ENCODE measurements at places on chromosomes 5 and 9. TPM values are rescaled to one million over a fixed set of nuclear protein-coding genes. Genes with fewer than 3 reads are reported as not detected.

The MEF2C gene
- 5.9 TPM for total RNA-seq

The OXCT1 gene
- 36.8 TPM for total RNA-seq

The PCDHA1 gene
- 0.14 TPM for total RNA-seq

The C5orf52 gene
- not detected for total RNA-seq

The KCTD16 gene
- 3.0 TPM for total RNA-seq

The PRLR gene
- total RNA-seq, result 1.4 TPM

The RRAGA gene
- total RNA-seq, result 142 TPM

The SLC36A1 gene
- 11.9 TPM for total RNA-seq

GRCh38 chr9:70995511-70995910 is 125.9 kb downstream of the TRPM3 start:
- H3K4me3 ChIP-seq, result no peak overlapping the region
- no peak overlapping the region for H3K27ac ChIP-seq
- peaks cover 42% of the 10 kb centered on the region for H3K4me1 ChIP-seq
- peak; percentile 6 for DNase-seq

- no peak overlapping the region for H3K4me3 ChIP-seq
- no peaks in the 10 kb centered on the region for H3K27me3 ChIP-seq
- H3K4me1 ChIP-seq, result no peaks in the 10 kb centered on the region
- peaks cover 33% of the 10 kb centered on the region for H3K36me3 ChIP-seq
- no peak for DNase-seq
Observed at GRCh38 chr5:112870966-112871365, 9.9 kb downstream of the SRP19 start.

GRCh38 chr9:20384642-20385041 is 237.7 kb downstream of the MLLT3 start:
- H3K36me3 ChIP-seq, result no peaks in the 10 kb centered on the region
- no peak for DNase-seq
- no peak overlapping the region for H3K27ac ChIP-seq
- H3K27me3 ChIP-seq, result no peaks in the 10 kb centered on the region
- no peak overlapping the region for H3K4me3 ChIP-seq
- peaks cover 29% of the 10 kb centered on the region for H3K4me1 ChIP-seq

DNA sequence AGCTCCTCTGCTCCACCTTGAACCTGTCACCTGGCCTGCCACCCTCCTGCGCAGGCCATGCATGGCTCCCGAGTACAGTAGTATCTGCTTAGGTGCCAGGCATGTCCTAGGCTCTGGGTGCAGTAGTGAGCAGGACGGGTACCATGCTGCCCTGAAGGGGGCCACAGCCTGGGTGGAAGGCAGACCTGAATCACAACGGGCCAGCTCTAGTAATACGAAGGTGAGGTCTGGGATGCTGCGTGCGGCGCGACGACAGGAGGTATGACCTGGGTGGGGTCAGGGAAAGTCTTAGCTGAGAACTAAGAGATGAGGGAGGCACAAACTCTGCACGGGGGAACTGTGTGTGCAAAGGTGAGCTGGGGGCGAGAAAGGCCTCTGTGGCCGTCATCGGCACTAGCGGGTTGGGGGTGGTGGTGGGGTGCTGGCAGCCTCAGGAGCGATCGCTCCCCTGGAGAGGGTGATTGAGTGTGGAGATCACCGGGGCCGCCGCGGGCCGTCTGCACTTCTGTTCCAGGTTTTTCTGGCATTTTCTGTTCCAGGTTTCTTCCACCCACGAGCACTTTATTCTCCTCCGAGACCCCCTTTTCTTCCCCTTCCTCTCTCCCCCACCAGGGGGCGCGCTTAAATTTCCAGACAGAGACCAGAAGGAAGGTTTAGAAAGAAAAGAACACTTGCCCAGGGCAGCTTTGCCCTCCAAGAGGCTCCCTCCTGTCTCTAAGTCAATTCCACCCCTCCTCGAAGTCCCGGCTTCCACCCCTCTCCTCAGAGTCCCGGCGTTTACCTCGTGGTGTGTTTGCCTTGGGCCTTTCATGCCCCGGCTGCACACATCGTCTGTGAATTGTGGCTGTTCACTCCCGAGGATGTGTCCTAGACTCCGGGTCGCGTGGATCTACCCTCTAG is 15.1 kb downstream of the PDLIM4 start:
- H3K27ac ChIP-seq, result peak overlapping the region; percentile 54
- peak overlapping the region; percentile 45 for H3K4me3 ChIP-seq
- H3K27me3 ChIP-seq, result peaks cover 4% of the 10 kb centered on the region
- DNase-seq, result peak; percentile 30

GRCh38 chr9:127987103-127987614 is 6.4 kb upstream of the EEIG1 start:
- no peak overlapping the region for H3K4me3 ChIP-seq
- H3K27me3 ChIP-seq, result no peaks in the 10 kb centered on the region
- H3K4me1 ChIP-seq, result peaks cover 14% of the 10 kb centered on the region

DNA sequence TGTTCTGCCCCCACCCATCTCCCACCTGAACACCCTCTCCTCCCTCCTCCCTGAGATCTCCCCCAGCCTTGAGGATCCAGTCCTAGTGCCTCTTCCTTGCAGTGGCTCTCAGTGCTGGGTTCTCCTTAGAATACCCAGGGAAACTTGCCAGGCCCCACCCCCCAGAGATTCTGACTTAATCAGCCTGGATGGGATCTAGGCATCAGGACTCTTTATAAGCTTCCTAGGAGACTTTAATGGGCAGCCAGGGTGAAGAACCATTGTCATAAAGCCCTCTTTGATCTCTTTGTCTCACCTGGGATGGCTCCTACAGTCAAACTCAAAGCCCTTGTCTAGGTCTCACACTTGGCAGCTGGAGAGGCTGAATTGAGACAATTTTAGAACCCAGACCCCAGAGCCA is 8.6 kb upstream of the GLIS3 start:
- H3K4me3 ChIP-seq, result no peak overlapping the region
- H3K4me1 ChIP-seq, result peaks cover 27% of the 10 kb centered on the region
- H3K36me3 ChIP-seq, result no peaks in the 10 kb centered on the region
- H3K27ac ChIP-seq, result no peak overlapping the region
- no peak for DNase-seq

DNA sequence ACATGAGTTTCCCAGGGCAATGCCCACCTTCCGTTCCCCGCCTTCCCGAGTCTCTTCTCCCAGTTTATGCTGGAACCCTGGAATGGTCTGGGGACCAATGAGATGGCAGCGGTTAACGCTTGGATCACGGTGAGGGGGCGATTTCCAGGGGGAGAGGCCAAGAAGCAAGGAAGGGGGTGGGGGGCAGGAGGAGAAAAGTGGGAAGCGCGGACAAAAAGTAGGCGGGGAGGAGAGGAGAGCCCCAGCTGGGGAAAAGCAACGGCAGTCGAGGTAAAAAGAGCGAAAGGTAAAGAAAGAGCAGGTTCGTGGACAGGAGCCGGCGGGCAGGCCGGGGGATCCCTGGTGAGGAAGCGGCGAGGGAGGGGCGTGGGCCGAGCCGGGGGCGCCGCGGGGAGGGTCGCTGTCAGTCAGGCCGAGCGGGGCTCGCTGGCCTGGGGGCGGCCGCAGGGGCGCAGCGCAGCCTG is 508 bp upstream of the SNCAIP start:
- peaks cover 13% of the 10 kb centered on the region for H3K27me3 ChIP-seq
- peak overlapping the region; percentile 78 for H3K4me3 ChIP-seq
- H3K27ac ChIP-seq, result no peak overlapping the region
- no peak for DNase-seq

GRCh38 chr5:133845271-133845670 is 123.2 kb downstream of the C5orf15 start:
- H3K27ac ChIP-seq, result no peak overlapping the region
- no peak overlapping the region for H3K4me3 ChIP-seq
- H3K4me1 ChIP-seq, result no peaks in the 10 kb centered on the region
- no peak for DNase-seq
- no peaks in the 10 kb centered on the region for H3K36me3 ChIP-seq
- H3K27me3 ChIP-seq, result peaks cover 51% of the 10 kb centered on the region

DNA sequence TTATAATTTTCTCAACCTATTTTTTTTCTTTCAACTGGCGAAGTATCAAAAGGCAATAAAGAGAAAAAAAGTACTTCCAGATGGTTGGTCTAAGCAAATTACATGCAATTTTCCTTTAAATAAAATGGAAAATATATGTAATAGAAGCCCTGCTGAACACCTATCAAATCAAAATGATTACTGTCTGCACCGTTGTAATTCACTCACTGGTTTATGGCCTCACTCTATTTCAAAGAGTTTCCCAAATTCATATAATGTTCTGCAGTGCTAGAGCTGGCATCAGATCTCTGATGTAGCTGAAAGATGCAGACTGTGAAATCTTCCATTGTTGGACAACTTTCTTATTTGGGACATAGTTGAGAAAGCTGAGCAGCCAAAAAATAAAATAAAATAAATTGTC is 130.3 kb downstream of the SEMA5A start:
- no peaks in the 10 kb centered on the region for H3K4me1 ChIP-seq
- peaks cover 26% of the 10 kb centered on the region for H3K36me3 ChIP-seq
- H3K4me3 ChIP-seq, result no peak overlapping the region
- no peak overlapping the region for H3K27ac ChIP-seq

- H3K4me1 ChIP-seq, result no peaks in the 10 kb centered on the region
- DNase-seq, result no peak
- no peaks in the 10 kb centered on the region for H3K27me3 ChIP-seq
- no peak overlapping the region for H3K27ac ChIP-seq
- no peaks in the 10 kb centered on the region for H3K36me3 ChIP-seq
- no peak overlapping the region for H3K4me3 ChIP-seq
Observed at GRCh38 chr5:107369622-107370021, 301.1 kb downstream of the EFNA5 start.

DNA sequence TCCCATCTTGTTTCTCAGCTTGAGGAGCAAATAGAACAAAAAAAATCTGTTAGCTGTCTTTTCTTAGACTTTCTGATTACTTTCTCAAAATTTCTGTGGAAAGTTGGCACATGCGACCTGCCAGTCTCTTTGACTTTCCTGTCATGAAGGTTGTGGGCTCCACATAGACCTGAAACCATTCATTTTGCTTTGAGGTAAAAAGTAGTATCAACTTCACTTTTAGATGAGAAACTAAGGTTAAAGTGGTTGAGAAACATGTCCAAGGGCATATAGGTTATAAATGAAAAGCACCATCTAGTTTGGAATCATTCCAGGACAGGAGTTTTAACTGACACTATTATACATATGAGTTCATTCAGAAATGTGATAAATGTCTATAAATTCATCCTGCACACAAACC is 42.7 kb downstream of the ST8SIA4 start:
- no peak overlapping the region for H3K4me3 ChIP-seq
- no peaks in the 10 kb centered on the region for H3K4me1 ChIP-seq
- no peak overlapping the region for H3K27ac ChIP-seq
- H3K36me3 ChIP-seq, result peaks cover 4% of the 10 kb centered on the region
- no peaks in the 10 kb centered on the region for H3K27me3 ChIP-seq

GRCh38 chr5:175257847-175258194 is 186.2 kb downstream of the DRD1 start:
- no peak for DNase-seq
- no peak overlapping the region for H3K27ac ChIP-seq
- H3K4me3 ChIP-seq, result no peak overlapping the region
- H3K27me3 ChIP-seq, result peaks cover 5% of the 10 kb centered on the region
- peaks cover 15% of the 10 kb centered on the region for H3K4me1 ChIP-seq

DNA sequence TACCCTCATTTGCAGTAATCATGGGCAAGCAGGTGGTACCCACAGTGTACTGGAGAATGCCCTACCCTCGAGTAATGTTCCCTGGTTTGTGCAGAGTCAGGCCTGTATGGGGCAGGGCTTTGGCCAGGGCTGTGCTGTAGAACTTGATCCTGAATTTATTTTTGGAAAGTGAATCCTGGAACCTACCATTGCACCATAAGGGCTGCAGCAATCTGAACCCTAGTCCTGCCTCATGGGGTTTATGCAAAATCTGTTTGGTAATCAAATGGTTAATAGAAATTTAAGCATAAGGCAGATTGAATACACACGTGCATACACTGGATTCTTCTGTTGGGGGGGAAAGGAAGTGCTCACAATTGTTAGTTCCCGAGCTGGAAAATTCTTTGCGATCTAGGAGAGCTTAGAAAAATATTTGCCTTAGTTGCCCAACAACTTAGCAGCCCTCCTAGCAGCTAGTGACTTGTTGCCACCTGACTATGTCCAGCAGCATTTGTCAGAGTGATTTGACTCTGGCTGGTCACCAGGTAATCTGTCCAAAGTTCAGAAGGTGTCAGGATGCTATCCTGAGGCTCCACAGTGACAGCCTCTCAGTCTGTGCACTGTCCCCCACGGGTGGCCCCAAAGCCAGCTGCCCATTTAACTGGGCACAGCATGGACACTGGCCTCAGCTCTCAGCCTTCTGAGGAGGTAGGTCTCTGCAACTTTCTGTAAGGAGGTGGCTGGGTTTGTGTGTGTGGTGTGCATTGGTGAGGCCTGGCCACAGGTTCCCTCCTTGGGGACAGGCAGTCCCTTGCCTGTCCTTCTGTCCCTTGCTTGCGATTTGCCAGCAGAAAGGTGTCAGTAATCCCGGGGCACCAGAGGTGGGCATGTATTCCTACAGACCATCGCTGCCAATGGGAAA is 8.3 kb downstream of the MVB12B start:
- peaks cover 5% of the 10 kb centered on the region for H3K27me3 ChIP-seq
- no peak overlapping the region for H3K4me3 ChIP-seq
- no peak overlapping the region for H3K27ac ChIP-seq
- H3K4me1 ChIP-seq, result no peaks in the 10 kb centered on the region
- no peaks in the 10 kb centered on the region for H3K36me3 ChIP-seq

DNA sequence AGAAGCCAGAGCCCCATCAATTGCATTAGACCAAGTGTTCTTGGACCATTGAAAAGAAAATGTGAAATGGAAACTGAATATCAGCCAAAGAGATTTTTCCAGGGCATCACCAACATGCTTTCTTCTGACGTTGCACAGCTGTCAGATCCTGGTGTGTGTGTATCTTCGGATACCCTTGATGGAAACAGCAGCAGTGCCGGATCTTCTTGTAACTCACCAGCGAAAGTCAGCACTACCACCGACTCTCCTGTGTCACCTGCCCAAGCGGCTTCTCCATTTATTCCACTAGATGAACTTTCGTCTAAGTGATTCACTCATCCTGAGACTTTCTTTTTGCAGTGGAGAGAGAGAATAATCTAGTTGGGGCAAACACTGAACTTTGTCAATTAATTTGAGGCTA is 75.7 kb downstream of the PIP5K1B start:
- no peak overlapping the region for H3K27ac ChIP-seq
- H3K4me1 ChIP-seq, result no peaks in the 10 kb centered on the region
- H3K4me3 ChIP-seq, result no peak overlapping the region
- DNase-seq, result no peak
- H3K27me3 ChIP-seq, result no peaks in the 10 kb centered on the region

DNA sequence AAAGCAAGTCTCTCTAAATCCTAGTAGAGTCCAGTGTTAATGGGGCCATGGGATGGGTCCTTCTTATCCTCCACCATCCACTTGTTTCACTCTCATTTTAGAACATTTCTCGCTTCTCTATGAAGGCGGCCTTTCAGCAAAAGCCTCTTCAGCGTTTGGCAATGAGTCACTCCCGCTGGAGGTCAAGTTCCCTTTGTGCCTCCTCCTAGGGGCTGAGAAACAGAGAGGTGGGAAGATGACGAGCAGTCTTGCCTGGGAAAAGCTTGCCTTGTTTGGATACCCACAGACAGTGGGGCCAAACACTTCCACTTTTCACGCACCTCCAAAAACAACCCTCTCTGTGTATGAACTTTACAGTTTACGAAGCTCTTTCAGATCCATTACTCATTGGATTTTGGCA is 168.8 kb downstream of the GABBR2 start:
- DNase-seq, result no peak
- peaks cover 12% of the 10 kb centered on the region for H3K4me1 ChIP-seq
- no peaks in the 10 kb centered on the region for H3K36me3 ChIP-seq
- H3K4me3 ChIP-seq, result no peak overlapping the region
- no peak overlapping the region for H3K27ac ChIP-seq

- H3K27ac ChIP-seq, result no peak overlapping the region
- no peak overlapping the region for H3K4me3 ChIP-seq
Observed at GRCh38 chr5:169521366-169521983, 62.1 kb upstream of the SPDL1 start.

- no peak for DNase-seq
- no peak overlapping the region for H3K4me3 ChIP-seq
- peaks cover 8% of the 10 kb centered on the region for H3K4me1 ChIP-seq
- H3K27me3 ChIP-seq, result peaks cover 2% of the 10 kb centered on the region
- no peaks in the 10 kb centered on the region for H3K36me3 ChIP-seq
- H3K27ac ChIP-seq, result no peak overlapping the region
Observed at GRCh38 chr9:129281506-129282145, 103.6 kb upstream of the IER5L start.
